Endothelial cell of coronary artery (primary cell): ENCODE measurements at places on chromosomes 12 and 14. TPM values are rescaled to one million over a fixed set of nuclear protein-coding genes. Genes with fewer than 3 reads are reported as not detected.

FOXN4 gene
- total RNA-seq = not detected in 2 replicates

HOXC4 gene
- not detected in 2 replicates for total RNA-seq

LHX5 gene
- total RNA-seq = not detected in 2 replicates

KCNC2 gene
- not detected in 2 replicates for total RNA-seq

RD3L gene
- not detected in 2 replicates for total RNA-seq

ETFBKMT gene
- 2.0 and 2.3 TPM in 2 replicates for total RNA-seq

KLRB1 gene
- total RNA-seq = not detected in 2 replicates

SUDS3 gene
- 34.5 and 35.9 TPM in 2 replicates for total RNA-seq

NT5DC3 gene
- total RNA-seq = 3.6 and 4.6 TPM in 2 replicates

TAS2R30 gene
- total RNA-seq = 3.0 and 7.4 TPM in 2 replicates

TCL1B gene
- not detected in 2 replicates for total RNA-seq

LRCOL1 gene
- total RNA-seq = 0.09 TPM in 1 of 2 replicates, not detected in the other

NUAK1 gene
- 25.7 and 41.7 TPM in 2 replicates for total RNA-seq

MANSC1 gene
- total RNA-seq = 3.5 and 5.3 TPM in 2 replicates

DLK1 gene
- not detected in 2 replicates for total RNA-seq

RBM23 gene
- total RNA-seq = 43.6 and 50.5 TPM in 2 replicates

IFNG-AS1 gene
- total RNA-seq = not detected in 2 replicates

GNG2 gene
- total RNA-seq = 1.2 and 4.3 TPM in 2 replicates

PPP1R1A gene
- total RNA-seq = not detected in 2 replicates

HSPB8 gene
- 1.6 and 6.5 TPM in 2 replicates for total RNA-seq

RASAL1 gene
- total RNA-seq = not detected in 2 replicates

DPY19L2 gene
- 2.4 and 2.5 TPM in 2 replicates for total RNA-seq

POC1B gene
- total RNA-seq = 13.9 and 17.3 TPM in 2 replicates

PDE3A gene
- 10.3 and 14.8 TPM in 2 replicates for total RNA-seq

PPP1R36 gene
- total RNA-seq = 0.27 and 0.85 TPM in 2 replicates

CLEC7A gene
- total RNA-seq = 0.09 and 0.18 TPM in 2 replicates

OR6C2 gene
- not detected in 2 replicates for total RNA-seq

B4GALNT1 gene
- 0.18 and 0.94 TPM in 2 replicates for total RNA-seq

TDRD9 gene
- 1.0 and 1.3 TPM in 2 replicates for total RNA-seq

CFAP54 gene
- total RNA-seq = 18.4 and 22.4 TPM in 2 replicates

SCN8A gene
- 5.7 and 16.6 TPM in 2 replicates for total RNA-seq

SYNDIG1L gene
- total RNA-seq = not detected in 2 replicates

NEUROD4 gene
- total RNA-seq = not detected in 2 replicates

TMTC1 gene
- 2.8 and 45.8 TPM in 2 replicates for total RNA-seq
